ENCODE measurements at places on chromosomes 16 and 17.

GRCh38 chr17:33838281-33838680, 416.8 kb upstream of the CCL2 start:
- no peak for DNase-seq

DNA sequence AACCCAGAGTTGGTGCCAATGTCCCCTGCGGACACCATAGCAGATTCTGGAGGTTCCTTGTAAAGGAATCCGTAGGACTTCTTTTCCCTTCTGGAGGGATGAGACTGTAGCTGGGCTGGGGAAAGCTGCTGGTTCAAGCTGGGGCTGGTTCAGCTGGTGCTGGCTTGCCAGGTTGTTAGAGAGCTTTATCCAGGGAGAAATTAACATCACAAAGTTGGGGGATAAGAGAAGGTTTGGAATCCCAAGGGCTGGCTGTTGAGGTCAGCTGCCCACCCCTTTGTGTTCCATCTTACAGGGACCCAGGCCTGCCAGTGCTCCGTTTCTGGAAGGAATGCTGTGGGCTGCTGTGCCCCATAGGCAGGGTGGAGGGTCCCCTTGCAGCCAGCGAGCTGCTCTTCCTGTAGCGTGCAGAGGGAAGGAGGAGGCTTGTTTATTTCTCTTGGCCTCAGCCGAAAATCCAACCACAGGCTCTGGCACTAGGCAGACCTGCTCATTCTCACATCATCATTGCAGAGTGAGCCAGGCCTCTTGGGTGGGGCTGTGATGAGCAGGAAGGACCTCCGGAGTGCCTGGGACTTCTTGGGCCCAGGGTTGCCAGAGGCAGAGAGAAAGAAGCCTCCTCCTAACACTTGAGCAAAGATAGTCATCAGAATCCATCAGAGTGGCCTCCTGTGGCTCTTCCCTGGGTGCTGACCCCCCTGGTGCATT, 251.1 kb downstream of the SEC14L1 start:
- peak; percentile 97 for DNase-seq

- DNase-seq = no peak
Observed at GRCh38 chr17:13813347-13814240, 211.9 kb upstream of the HS3ST3A1 start.

DNA sequence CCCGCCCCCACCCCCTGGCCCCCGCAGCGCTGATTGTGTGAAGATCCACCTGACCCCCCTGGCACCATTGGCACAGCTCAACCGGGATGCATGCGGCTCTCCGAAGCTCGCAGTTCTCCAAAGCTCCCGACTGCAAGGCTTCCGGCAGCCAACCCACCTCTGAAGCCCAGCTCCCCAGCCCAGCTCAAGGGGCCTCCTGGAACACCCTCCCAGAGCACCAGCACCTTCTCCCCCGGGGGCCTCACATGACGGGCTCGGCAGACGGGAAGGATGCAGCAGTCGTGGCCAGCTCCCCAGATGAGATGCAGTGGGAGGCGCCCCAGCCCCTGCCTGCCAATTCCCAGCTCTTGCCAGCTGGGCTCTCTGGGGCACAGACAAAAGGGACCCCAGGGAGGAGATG, 215.3 kb downstream of the ZNF423 start:
- peak; percentile 4 for DNase-seq
